ENCODE measurements at places on chromosomes 4 and X. TPM values are rescaled to one million over a fixed set of nuclear protein-coding genes. Genes with fewer than 3 reads are reported as not detected.

The RBMXL3 gene
- total RNA-seq = not detected

The NCAPG gene
- total RNA-seq = not detected

The ACE2 gene
- 7.2 TPM for total RNA-seq

The CC2D2A gene
- total RNA-seq = 17.5 TPM

The P2RY10 gene
- not detected for total RNA-seq

The MID1 gene
- total RNA-seq = 21.2 TPM

The TCEAL3 gene
- 72.5 TPM for total RNA-seq

The ADH7 gene
- total RNA-seq = not detected

The EXOC1L gene
- total RNA-seq = not detected

The BTK gene
- total RNA-seq = 1.1 TPM

The BEND2 gene
- not detected for total RNA-seq

The SPANXD gene
- not detected for total RNA-seq

The CCKAR gene
- not detected for total RNA-seq

The IL3RA gene
- total RNA-seq = 2.0 TPM

The PPP1R2C gene
- not detected for total RNA-seq

The CFI gene
- 79.6 TPM for total RNA-seq

The TMSB15A gene
- 2.8 TPM for total RNA-seq

The USP51 gene
- 8.5 TPM for total RNA-seq

The ARR3 gene
- not detected for total RNA-seq

The FAM199X gene
- total RNA-seq = 17.2 TPM

The RAP2C gene
- 21.8 TPM for total RNA-seq

The AMTN gene
- not detected for total RNA-seq

The USP17L24 gene
- not detected for total RNA-seq

The TMEM164 gene
- 26.8 TPM for total RNA-seq

The CHRNA9 gene
- not detected for total RNA-seq

The NDST3 gene
- 0.35 TPM for total RNA-seq

The NAA10 gene
- total RNA-seq = 36.7 TPM

The XG gene
- not detected for total RNA-seq

Measured in ovary (tissue), 10 donors.